Esophagus muscularis mucosa (tissue), 4 donors: ENCODE measurements at places on chromosomes 2 and 18.

GRCh38 chr18:55475916-55476315, 112.1 kb downstream of the TCF4 start:
- no peak for DNase-seq

DNA sequence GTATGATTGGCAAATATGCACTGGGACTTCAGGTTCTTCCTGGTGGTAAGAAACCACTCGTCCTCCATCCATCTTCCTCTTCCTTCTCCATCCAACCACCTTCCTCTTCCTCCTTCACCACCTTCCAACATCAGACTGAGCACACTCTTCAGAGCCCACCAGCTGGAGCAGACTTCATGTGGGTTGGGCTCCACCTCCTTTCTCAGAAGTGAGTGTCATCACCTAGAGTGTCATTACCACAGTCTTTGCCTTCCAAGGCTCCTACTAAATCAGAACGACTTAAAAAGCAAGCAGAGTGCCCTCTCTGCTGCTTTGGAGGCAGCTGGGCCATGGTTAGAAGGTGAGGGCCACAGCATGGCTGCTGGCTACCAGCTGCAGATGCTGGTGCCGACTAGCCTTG, 171.6 kb downstream of the SH3RF3 start:
- no peak for DNase-seq

DNA sequence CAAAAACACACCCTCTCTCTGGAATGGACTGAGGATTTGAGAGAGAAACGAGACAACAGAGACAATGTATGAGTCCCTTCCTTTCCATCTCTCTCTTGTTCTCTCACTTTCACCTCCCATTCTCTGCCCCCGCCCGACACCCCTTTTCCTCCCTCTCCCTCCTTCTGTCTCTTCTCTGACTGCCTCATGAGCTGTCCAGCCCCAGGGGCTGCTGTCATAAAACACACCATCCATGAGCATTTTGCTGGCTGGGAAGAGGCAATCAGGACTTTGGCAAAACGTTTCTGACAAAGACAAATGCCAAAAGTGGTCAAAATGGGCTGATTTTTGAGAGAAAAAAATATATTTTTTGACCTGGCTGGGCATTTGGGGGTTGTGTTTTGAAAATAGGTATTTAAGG, 377.2 kb downstream of the EN1 start:
- DNase-seq: no peak

DNA sequence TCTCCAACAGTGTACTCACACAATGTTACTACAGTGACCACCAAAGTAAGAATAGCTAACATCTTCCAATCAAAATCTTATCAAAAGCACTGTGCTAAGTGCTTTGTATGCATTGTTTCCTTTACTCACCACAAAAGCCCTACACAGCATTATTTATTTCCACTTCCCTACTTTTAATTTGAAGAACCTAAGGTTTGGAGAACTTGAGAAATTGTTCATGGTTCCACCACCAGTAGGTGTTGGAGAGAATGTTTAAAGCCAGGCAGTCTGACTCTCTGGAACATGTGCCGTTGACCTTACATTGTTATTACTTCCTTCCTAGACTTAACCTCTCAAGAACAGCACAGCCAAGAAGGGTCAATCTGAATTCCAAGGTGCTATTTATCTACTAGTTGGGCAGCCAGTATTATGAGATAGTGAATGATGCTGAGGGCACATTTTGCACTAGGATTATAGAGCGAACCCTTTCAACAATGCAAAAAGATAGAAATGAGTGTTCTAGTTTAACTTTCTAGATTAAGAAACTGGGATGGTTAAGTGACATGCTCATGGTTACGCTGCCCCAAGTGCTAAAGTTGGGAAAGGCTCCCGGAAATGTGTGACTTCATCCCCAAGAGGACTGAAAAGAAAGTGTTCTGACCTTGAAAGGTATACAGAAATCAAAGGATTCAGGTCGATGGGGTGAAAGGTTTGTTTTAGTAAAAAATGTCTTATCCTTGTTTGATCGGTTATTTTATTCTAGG, 55.2 kb upstream of the FAM136A start:
- no peak for DNase-seq

DNA sequence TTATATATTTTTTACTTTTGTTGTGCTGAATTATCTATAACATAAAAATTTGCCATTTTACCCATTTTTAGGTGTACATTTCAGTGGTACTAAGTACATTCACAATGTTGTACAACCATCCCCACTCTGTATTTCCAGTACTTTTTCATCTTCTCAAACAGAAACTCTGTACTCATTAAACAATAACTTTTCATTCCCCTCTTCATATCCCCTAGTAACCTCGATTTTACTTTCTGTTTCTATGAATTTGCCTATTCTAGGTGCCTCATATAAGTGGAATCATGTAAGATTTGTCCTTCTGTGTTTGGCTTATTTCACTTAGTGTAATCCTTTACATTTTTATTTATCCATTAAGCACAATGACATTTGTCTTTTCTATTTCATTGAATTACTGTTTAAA, 51.3 kb downstream of the GTF2A1L start:
- DNase-seq: no peak

GRCh38 chr2:188725746-188726360, 248.3 kb upstream of the COL3A1 start:
- no peak for DNase-seq

GRCh38 chr18:23321996-23322395, 131.1 kb upstream of the RIOK3 start:
- no peak for DNase-seq
